Fibroblast of lung (primary cell): ENCODE measurements at places on chromosomes 7 and 10.

GRCh38 chr7:106029941-106030340 is 66.9 kb downstream of the CDHR3 start:
- DNase-seq: no peak

- DNase-seq: peak; percentile 70
Observed at GRCh38 chr10:94315024-94315451, 47.7 kb downstream of the NOC3L start.

GRCh38 chr7:28328822-28329660 is 83.3 kb upstream of the CREB5 start:
- DNase-seq: no peak

GRCh38 chr10:93219347-93219746 is 145.7 kb downstream of the CYP26A1 start:
- peak; percentile 14 for DNase-seq

- peak; percentile 5 for DNase-seq
Observed at GRCh38 chr7:105911961-105912575, 35.7 kb upstream of the ATXN7L1 start.

- DNase-seq: peak; percentile 46
Observed at GRCh38 chr10:65950075-65950474, 975.8 kb upstream of the LRRTM3 start.

DNA sequence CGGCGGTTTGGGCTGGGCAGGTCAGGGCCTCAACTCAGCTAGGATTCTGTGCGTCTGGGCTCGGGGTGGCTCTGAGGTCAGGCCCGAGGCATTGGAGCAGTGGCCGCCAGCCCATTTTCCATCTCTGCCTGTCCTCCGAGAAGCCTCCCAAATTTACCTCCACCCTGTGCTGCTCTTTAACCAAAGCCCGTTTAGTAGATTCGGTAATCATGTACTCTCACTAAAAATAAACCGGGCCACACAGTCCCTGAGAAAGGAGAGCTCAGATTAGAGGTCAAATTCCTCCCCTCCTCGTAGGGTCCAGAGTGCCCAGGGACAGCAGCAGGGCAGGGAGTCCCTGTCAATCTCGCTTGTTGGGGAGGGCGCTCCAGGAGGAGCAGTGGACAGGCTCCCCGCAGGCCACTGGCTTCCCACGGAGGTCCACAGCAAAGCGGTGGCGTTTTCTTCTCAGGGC is 88.7 kb upstream of the CHST15 start:
- DNase-seq: no peak

- no peak for DNase-seq
Observed at GRCh38 chr7:84144480-84144879, 50.1 kb downstream of the SEMA3A start.

DNA sequence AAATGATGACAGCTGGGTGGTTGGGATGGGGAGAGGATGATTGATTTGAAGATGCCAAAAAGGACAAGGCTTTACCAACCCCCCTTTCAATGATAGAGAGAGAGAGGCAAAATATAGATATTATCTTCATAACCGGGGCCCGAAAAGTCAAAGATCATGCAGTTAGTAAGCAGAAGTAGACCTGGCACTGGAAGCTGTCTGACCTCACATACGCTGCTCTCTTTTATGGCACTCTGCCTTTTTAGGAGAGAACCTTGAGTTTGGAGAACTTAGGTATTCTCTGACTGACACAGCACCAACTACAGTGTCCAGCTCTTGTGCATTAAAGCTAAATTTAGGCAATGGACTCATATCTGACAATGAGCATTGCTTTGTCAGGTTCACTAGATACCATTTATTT is 30.7 kb downstream of the CNNM2 start:
- no peak for DNase-seq

GRCh38 chr7:36663481-36663880 is 60.8 kb downstream of the AOAH start:
- DNase-seq: no peak

GRCh38 chr7:116083796-116084195 is 53.2 kb upstream of the TFEC start:
- DNase-seq: no peak

DNA sequence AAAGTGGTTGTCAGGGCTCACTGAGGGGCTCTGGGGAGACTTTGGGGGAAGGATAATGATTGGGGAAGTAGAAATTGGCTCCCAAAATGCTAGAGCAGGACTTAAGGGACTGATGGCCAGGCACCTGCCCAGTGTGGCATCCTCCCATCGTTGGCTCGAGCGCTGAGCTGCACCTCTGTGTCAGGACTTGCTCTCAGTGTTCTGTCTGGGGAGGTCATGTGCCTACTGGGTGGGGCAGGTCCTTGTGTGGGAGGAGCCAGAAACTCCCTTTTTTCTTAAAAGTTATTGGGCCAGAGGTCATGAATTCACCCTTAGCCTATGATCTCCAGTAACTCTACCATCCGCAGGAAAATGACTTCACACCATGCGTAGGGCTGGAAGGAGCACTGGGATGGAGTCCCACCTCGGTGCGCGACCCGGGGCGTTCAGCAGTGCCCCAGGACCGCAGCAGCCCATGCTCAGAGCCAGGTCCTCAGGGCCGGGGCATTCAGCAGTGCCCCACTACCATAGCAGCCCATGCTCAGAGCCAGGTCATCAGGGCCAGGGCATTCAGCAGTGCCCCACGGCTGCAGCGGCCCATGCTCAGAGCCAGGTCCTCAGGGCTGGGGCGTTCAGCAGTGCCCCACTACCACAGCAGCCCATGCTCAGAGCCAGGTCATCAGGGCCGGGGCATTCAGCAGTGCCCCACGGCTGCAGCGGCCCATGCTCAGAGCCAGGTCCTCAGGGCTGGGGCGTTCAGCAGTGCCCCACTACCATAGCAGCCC is 221.9 kb downstream of the EBF3 start:
- no peak for DNase-seq

GRCh38 chr7:151304856-151305255 is 36.8 kb upstream of the NUB1 start:
- no peak for DNase-seq

GRCh38 chr7:129376076-129376777 is 58.0 kb upstream of the STRIP2 start:
- DNase-seq: peak; percentile 13

GRCh38 chr7:54701982-54702381 is 57.0 kb downstream of the SEC61G start:
- no peak for DNase-seq

DNA sequence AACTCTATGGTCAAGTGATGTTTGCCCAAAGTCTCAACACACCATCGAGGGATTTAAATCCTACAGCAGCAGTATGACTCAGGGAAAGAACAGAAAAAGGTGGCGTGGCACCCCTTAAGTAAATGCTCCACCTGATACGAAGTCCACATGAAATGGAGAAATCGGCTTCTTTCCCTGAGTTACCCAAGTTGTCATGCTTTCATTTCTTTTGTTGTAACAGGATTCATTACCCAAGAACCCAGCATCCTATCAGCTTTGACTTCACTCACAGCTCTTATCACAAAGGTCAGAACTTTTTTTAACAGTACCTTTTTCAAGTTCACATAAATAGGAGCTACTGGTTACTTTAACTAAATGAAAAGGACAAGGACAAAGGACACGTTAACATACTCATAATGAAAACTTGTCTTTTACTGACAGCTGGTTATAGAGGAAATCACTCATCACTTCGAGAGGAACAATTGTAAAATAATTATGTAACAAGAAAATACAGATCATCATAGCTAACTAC is 219.8 kb upstream of the FRMD4A start:
- DNase-seq: no peak

DNA sequence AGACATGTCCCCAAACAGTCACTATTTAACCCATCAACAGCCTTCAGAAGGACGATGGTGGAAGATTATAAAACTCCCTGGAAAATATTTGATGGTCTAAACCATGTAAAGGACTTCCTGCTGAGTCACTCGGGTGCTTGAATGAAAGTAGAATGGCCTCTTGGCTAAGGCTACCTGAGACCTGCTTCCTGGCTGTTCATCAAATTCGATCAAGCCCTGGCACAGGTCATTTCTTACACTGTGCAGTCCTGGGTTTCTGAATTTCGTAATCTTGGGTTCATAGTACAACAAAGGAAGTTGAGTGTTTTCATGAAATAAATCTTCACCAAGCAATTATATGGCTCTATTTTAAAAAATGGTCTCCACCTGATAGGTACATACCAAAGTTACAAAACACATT is 260.3 kb upstream of the RNF32 start:
- DNase-seq: no peak

GRCh38 chr7:8283968-8284367 is 22.0 kb upstream of the ICA1 start:
- no peak for DNase-seq

- no peak for DNase-seq
Observed at GRCh38 chr10:5500910-5501309, 1.5 kb upstream of the CALML5 start.

DNA sequence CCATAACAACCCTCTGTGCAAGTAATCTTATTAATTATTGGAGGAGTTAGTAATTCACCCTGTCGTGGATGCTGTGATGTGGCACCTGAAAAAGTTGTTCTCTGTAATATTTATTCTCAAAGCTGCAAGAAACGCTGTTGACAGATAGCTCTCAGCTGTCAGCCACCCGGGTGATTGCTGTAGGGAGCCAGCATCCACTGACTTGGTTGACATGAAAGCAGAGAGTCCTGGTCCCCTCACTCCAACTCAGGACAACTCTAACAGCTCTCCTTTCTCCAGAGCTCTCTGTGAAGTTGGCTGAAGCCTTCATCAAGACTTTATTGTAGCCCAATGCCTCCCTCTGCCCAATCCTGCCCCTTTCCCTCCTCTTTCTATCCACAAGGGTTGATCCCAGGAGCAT is 98.0 kb downstream of the FAM107B start:
- no peak for DNase-seq

DNA sequence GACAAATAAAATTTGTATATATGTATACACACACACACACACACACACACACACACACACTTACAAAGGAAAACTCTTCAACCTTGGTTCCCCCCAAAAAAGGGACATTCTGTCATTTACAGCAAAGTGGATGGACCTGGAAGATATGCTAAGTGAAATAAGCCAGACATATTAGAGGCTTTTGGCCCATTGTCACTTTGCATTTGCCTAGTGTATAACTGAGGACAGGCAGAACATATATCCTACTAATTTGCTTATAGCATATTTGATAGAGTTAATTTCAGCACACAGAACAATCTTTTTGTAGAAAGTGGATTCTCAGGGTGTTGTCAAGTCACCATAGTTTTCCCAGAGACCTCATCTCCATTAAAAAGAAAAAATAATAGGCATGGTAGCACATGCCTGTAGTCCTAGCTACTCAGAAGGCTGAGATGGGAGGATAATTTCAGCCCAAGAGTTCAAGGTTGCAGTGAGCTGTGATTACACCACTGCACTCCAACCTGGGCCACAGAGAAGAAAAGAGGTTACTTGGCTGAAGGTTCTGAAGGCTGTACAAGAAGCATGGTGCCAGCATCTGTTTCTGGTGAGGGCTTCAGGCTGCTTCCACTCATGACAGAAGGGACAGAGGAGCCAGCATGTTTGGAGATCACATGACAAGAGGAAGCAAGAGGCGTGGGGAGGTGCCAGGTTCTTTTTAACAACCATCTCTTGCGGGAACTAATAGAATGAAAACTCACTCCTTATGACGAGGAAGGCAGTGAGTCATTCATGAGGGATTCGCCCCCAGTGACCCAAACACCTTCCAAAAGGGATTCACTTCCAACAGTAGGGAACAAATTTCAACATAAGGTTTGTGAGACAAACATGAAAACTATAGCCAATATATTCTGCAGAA is 135.6 kb downstream of the TMEM168 start:
- DNase-seq: peak; percentile 52

- DNase-seq: no peak
Observed at GRCh38 chr7:132394283-132395198, 181.7 kb downstream of the PLXNA4 start.

DNA sequence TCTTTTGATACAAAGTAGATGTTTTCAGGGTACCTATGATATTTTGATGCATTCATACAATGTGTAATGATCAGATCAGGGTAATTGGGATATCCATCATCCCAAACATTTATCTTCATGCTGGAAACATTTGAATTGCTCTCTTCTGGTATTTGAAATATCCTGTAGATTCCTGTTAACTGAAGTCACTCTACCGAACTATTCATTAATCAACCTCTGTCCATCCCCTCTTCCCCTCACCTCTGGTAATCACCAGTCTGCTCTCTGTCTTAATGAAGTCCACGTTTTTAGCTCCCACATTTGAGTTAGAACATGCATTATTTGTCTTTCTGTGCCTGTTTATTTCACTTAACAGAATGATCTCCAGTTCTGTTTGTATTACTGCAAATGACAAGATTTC is 11.3 kb downstream of the MTG1 start:
- DNase-seq: peak; percentile 64

GRCh38 chr7:101740981-101741725 is 76.3 kb upstream of the CUX1 start:
- no peak for DNase-seq

DNA sequence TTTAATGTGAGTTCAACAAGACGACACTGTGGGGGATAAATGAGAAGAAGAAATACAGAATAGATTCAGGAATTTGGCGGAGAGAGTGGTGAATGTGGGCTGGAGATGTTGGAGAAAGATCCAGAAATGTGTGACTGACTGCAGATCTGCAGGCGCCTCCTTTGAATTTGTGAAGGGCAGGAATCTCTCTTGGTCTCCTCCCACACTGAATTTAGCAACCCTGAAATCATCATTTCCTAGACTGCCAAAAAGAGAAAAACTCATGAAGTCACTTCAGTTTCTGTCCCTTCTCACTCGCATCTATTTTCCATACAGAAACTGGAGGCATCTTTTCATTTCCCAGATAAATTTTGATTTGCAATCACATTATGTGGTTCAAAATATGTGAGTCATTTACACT is 128.7 kb downstream of the GNAI1 start:
- peak; percentile 19 for DNase-seq

GRCh38 chr10:12579954-12580858 is 230.9 kb downstream of the CAMK1D start:
- DNase-seq: peak; percentile 41
